Cerebellar cortex (tissue), 1 donor: ENCODE measurements at places on chromosomes 2 and 18.

- DNase-seq: no peak
Observed at GRCh38 chr2:150974234-150974633, 287.4 kb downstream of the RBM43 start.

- DNase-seq: no peak
Observed at GRCh38 chr2:109345091-109345490, 216.1 kb downstream of the SH3RF3 start.

DNA sequence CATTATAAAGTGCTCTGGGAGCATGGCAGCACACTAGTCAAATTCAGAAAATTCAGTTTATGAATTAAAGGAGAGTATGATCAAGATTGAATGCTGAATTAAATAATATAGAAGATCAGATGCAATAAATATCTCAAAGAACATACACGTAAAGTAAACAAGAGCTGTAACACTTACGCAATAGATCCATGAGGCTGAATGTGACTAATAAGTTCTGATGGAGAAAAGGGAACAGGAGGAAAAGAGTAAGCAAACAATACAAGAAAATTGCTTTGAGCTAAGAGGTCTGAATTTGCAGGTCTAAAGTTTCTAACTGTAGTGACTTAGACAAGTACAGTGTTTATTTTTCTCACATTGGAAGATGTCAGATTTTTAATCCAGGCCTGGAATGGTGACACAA, 646.7 kb upstream of the ZNF804A start:
- no peak for DNase-seq

DNA sequence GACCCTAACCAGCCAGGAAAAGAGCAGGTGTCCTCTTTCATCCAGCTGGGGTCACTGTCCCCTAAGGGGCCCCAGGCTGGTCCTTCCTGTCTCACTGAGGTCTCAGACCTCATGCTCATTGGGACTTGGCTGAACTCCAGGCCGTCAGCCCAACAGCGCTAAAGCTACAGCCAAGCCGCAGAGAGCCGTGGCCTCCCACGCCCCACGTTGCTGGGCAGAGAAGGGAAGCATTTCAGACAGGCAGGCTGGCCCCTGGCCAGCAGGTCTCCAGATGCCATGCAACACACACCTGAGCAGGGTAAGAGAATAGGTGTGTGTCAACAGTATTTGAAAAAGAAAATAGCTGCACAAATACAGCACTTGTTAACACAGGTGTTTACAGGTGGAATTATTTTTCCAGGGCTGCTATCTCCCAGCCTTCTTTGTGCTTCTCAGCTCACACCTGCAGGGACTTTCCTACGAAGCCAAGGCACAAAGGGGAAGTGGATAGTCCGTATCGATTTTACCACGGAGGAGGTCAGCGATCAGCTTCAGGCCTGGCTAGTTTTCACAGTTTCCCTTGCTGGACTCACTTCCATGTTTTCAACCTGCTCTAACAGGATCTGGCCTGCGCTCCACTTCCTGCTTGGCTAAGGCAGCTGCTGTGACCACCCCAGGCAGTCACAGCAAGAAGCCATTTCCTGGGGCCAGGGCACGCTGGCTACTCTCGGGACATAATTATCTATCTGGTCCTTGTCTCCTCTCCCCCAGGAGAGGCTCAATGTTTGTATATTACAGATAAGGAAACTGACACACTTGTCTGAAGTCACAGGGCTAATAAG, 156.1 kb upstream of the ID2 start:
- DNase-seq: peak; percentile 16

- no peak for DNase-seq
Observed at GRCh38 chr2:64823794-64824193, 165.4 kb upstream of the SLC1A4 start.

DNA sequence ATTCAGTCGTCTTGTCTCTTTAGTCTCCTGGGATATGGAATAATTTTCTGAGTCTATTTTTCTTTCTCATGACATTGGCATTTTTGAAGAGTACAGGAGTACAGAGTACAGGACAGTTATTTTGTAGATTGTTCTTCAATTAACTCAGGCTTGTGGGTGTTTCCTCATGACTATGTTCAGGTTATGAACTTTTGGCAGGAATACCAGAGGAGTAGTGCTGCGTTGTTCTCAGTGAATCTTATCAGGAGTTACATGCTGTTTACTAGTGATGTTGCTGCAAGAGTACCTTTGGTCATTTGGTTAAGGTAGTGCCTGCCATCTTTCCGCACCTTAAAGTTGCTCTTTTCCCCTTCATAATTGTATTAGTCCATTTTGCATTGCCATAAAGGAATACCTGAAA, 41.3 kb upstream of the AGFG1 start:
- DNase-seq: no peak

DNA sequence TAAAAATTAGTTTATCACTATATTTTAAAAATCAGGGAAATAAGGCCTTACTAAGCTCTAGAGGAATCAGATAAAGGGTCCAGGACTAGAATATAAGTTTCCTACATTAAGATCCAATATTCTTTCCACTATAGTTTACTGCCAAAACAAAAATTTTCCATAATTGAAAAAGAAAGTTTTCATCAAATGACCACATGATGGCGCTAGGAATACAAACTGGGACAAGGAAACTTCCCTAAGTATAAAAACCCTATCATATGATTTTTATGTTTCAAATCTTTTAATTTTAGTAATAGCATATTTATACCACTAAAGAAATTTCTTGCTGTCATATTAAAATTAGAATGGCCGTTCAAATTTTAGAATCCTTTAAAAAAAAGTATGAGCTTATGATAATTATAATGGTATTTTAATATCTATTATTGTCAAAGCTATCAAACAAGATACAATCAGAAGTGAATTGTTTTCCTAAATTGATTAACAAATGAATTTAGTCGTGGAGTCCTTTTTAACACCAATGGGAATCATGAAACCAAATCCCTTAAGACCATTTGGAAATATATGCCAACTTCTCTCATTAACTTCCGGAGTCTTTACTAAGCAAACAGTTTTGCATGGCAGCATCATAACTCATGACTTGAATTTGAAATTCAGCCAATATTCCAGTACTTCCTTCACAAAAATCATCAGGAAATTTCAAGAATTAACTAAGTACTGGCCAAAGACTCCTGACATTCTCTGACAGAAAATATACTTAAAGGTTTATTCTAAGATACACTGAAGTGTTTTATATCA, 70.3 kb downstream of the SCN1A start:
- peak; percentile 39 for DNase-seq

DNA sequence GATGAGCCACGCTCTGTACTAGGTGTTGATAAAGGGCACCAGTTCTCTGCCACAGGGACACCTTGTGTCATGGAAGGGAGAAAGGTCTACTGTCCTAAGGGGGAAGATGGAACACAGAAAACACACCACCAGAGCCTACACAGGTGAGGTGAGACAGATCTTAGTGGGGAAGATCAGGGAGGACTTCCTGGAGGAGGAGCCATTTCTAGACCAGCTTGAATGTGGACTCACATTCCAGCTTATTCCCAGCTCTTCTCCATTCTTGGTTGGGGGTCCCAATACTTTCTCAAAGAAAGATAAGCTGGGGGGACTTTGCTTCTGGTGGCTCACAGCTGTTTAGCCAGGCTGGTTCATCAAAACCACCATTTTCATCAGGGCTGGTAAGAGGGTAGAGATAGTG, 36.2 kb downstream of the EMX1 start:
- DNase-seq: no peak

GRCh38 chr18:27363872-27364271, 178.8 kb upstream of the CHST9 start:
- DNase-seq: peak; percentile 2

- peak; percentile 22 for DNase-seq
Observed at GRCh38 chr2:167729911-167730310, 517.5 kb downstream of the STK39 start.

- DNase-seq: peak; percentile 82
Observed at GRCh38 chr2:186544255-186544675, 45.6 kb upstream of the ITGAV start.
